ENCODE measurements at places on chromosomes 16 and 17.
A peak's percentile ranks its signal among the peaks of the same experiment; 100 is the strongest.

DNA sequence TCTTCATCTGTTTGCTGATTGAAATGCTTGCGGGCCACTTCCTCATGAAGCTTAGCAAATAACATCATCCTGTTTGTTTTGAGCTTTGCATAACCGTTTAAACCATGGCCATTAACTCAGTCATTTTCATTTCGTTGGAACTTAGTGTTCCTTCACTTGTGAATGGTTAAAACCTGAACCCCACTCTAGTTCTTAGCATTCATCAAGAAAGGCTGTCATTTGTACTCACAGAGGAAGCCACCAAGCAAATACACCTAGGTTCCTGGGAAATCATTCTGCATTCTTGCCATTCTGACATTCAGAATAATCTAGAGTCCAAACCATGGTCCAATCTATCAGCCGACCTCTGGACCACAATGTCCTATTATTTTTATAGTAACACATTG is 8.4 kb upstream of the TAT start:
- DNase-seq = no peak

DNA sequence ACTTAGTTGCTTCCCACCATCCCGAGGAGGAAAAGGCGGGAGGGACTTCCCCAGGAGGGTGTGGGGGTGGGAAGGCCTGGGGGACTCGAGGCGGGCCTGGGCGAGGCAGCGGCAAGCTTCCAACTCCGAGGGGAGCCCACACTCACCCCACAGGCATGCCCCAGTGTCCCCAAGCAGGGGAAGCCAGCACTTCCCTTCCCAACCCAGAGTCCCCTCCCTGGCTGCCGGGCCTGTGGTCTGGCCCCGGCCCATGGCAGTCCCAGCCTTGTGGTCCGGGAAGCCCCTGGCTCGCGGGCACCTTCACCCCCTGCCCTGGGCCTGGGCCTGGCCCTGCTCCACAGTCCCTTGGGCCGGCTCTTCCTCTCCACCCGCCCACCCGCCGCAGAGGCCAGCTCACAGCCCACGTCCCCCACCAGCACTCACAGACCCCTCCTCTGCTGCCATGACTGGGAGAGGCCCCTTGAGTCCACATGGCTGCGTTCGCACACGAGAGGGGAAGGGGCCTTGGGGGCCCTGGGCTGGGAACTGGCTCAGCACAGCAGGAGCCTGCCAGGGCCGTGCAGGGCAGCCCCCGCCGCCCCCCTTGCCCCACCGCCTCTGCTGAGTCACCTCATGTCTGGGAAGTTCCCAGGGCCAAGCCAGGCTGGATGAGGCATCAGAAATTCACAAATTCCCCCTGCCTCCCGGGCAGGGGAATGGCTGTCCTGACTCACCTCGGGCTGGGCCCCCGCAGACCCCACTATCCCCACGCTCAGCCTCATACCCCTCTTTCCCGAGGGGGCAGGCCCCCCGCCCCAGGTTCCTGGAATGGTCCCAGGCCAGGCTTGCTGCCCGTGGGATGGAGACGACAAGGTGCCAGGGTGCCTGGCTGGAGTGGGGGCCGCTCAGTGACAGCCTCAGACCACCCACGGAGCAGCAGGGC is 27.8 kb downstream of the BAHCC1 start:
- no peak for DNase-seq

DNA sequence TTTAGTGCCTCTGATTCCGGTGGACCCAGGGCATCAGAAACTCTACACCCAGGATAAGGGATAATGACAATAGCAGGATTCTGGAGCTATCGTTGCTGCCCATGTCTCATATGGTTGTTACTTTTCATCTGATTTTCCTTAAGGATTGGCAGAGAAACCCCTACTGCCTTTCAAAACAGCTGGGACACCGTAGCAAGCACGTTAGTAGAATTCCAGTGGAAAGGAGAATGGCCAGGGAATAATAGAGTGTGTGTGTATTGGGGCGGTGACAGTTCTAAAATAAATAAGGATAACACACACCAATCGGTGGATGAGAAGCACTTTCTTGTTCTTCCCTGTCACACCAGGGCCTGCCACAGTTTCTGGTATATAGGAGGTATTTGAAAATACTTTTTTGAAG is 251.8 kb downstream of the HAPSTR1 start:
- no peak for DNase-seq

DNA sequence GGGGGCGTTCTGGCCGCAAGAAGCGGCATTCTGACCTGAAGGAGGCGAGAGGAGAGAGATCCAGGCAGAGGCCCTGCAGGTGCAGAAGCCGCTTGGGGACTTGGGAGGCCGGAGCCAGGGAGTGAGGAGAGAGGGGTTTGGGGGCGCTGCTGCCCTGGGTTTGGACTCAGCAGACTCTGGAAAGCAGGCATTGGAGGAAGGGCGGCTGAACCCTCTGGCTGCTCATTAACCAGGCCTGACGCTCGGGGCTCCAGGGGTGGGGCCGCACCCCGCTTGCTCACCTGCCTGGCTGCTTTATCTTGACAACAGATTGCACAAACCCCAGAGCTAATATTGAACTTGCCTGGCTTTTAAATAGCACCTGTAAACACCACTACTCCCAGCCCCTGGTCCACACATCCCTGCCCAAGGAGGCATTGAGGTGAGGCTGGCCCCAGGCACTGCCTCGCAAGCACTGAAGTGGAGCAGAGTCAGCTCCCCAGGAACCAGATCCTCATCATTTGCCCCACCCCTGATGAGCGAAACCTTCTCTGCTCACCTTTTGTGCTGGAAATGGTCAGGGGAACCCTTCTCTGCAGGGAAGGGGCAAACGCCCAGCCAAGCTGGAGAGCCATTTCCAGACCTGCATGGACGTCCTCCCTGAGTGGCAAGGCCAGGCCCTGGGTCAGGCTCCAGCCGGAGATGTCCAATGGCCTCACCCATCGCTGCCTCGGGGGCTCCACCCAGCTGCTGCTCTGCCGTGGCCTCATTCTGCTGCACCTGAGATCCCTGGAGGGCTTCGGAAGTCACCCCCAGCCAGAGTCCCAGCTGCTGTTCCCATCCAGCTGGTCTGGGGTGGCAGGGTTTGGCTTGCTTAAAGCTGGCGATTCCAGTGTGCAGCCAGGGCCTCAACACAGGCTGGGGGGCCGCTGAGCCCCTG is 190.2 kb upstream of the GSE1 start:
- no peak for DNase-seq

DNA sequence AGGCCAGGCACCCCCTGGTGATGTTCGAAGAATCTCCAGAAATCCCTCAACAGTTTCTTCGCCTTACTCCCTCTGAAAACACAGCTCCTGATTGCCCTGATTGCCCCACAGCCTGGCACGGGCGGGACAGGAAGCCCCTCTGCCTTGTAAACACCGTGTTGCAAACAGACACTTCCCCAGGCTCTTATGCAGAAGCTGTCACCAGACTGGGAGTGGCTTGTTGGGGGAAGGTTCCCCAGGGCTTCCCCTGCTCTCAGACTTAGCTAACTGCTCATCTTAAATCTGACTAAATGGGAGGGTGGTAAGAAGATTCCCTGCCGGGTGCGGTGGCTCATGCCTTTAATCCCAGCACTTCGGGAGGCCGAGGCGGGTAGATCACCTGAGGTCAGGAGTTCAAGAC is 11.2 kb downstream of the PIK3R5 start:
- DNase-seq = peak; percentile 90

DNA sequence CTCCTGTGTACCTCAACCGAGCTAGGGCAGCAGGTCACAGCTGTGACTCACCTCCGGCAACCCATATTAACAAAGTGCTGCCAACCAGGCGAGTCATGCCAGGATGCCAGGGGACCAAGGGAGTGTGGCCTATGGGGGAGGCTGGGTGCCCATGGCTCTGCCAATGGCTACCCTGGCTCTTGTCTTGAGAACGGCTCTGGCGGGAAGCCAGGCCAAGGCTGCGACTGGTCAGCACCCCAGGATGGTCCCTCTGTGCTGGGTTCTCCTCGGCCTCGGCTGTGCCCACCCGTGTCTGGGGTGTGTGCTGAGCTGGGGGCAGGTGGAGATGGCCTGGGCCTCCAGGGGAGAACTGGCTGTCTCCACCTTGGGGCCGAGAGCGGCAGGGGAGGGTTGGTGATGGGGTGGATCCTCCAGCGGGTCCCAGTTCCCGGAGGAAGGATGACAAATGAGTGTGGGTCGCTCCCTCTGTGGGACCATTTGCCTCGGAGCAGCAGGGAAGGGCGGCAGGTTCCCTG is 75.8 kb downstream of the MRC2 start:
- DNase-seq = no peak

- DNase-seq = no peak
These were observed 209.0 kb downstream of the RGS9 start for GRCh38 chr17:65346166-65346565.

DNA sequence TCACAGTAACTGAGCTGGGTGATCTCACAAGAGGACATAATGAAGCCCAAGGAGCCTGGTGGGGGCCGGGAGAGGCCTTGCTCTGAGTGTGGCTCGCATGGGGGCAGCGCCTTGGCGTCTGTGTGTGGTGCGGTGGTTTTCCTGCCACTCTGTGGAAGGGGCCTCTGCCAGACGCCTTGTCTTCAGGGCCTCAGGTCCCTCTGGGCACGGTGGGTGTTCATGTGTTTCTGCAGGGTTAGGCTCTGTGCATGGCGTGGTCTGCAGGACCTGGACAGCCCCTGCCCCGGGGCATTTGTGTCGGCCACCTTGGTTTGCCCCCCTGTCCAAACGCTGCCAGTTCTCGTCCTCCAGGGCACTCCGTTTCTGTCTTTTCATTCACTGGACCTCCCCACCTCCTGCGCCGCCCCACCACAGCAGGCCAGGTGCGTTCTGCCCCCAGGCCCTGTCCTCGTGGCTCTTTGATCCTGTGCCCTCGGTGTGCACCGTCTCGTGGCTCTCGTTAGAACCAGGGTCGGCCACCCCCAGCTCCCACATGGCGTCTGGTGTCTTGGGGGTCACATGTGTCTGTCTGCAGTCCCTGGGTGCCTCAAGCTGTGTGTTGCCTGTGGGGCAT is 43.7 kb upstream of the ZNF750 start:
- no peak for DNase-seq

All from KBM-7 (cell line).